ENCODE measurements at places on chromosomes 16 and 17. TPM values are rescaled to one million over a fixed set of nuclear protein-coding genes. Genes with fewer than 3 reads are reported as not detected.

CCDC144A gene
- total RNA-seq, result 13.8 TPM

MPP3 gene
- total RNA-seq, result 2.7 TPM

PDIA2 gene
- 0.15 TPM for total RNA-seq

TP53TG3F gene
- not detected for total RNA-seq

MLX gene
- 37.0 TPM for total RNA-seq

CDH1 gene
- total RNA-seq, result 10.7 TPM

KRTAP9-1 gene
- total RNA-seq, result not detected

SREBF1 gene
- 190 TPM for total RNA-seq

MTHFSD gene
- total RNA-seq, result 23.9 TPM

TMC8 gene
- 2.4 TPM for total RNA-seq

UTP18 gene
- total RNA-seq, result 37.4 TPM

HS3ST3A1 gene
- total RNA-seq, result 4.1 TPM

DYNLRB2 gene
- total RNA-seq, result 4.3 TPM

GRCh38 chr17:83075270-83075880 is 4.0 kb upstream of the METRNL start:
- no peak for DNase-seq

DNA sequence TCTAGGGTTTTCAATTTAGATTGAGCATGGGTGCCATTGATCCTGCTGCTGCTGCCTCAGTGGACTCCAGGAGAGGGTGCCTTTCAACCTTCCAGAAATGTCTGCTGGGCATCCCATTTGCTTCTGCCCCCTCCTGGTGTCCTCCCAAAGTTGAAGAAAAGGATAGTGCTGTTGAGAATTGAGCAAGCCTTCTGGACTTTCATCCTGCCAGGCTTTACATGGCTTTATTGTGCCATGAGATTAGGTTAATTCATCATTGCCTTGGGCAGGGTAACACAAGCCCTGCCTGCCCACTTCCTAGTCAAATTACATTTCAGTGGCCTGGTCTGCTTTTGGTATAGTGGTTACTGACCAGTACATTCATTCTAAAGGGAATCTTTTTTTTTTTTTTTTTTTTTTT is 17.9 kb upstream of the TANGO6 start:
- no peak for DNase-seq

DNA sequence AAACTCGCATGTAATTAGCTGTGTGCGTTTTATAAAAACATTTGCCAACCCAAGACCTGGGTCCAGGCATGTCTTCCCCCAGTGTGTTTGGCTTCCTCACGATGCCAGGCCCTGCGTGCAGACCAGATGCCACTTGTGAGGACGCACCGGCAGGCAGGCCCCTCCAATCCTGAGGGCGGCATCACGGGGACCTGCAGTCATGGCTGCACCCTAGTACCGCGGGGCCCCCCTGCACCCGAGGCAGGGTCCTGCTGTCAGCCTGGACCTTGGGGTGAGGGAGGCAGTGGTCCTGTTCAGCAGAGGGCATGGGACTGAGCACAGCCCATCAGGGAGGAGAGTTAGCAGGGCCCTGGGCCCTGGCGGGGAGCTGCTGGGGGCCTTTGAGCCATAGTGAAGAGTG is 55.3 kb upstream of the ZNF750 start:
- no peak for DNase-seq

DNA sequence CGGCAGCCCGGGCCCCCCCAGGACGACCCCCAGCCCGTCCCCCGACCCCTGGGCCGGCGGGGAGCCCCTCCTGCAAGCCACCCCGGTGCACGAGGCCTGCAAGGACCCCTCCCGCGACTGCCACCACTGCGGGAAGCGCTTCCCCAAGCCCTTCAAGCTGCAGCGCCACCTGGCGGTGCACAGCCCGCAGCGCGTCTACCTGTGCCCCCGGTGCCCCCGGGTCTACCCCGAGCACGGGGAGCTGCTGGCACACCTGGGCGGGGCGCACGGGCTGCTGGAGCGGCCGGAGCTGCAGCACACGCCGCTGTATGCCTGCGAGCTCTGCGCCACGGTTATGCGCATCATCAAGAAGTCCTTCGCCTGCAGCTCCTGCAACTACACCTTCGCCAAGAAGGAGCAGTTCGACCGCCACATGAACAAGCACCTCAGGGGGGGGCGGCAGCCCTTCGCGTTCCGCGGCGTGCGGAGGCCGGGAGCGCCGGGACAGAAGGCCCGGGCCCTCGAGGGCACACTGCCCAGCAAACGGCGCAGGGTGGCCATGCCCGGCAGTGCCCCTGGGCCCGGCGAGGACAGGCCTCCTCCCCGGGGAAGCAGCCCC is 15.6 kb upstream of the ZFPM1 start:
- peak; percentile 71 for DNase-seq

DNA sequence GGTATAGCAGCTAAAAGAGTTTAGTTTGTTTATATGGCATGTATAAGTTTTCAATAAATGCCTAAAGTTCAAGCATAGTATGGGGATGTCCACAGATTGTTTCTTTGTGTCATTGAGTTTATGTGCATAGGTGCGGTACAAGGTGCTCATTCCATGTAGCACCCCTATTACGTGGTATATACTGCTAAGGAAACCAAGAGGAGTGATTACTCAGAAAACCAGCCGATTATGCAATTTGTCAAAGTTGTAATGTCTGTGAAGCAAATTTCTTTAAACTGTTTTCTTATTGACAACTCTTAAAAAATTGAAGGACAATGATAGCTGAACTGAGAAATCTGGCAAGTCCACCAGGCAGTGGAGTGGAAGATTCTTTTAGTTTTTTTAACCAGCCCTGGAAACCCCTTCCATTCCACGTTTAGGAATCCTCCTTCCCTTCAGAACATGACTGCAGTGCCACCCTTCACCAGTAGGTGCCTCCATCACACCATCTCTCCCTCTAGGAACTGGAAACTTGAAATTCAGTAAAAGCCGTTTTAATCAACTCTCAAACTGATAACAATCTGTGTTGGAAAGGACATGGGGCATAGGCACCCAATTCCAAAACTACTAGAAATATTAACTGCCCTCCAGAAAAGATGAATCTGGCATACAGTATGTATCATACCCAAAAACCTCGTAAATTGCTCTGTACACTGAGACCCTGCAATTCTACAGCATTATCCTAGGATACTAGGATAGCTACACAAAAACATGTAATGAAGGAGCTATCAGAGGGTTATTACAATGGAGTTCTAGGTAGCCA is 43.5 kb downstream of the REXO5 start:
- DNase-seq, result peak; percentile 50

DNA sequence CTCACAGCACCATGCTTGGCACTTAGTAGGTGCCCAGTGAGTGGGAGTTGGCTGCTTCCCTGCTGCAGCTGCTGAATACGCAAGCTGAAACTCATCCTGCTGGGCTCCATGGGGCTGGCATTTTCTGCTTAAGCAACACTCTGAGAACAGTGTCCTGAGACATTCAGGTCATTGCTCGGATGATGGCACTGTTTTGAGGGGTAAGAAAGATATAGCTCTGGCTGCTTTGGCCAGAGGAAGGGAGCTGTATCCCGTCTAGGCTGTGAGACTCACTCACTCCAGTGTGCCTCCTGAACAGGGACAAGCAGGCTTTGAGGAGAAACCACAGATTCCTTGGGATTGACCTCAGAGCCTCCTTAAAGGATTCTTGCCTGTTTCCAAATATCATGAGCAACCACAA is 120.5 kb downstream of the CLEC16A start:
- no peak for DNase-seq

GRCh38 chr16:66369055-66369592 is 2.6 kb downstream of the CDH5 start:
- DNase-seq, result no peak

DNA sequence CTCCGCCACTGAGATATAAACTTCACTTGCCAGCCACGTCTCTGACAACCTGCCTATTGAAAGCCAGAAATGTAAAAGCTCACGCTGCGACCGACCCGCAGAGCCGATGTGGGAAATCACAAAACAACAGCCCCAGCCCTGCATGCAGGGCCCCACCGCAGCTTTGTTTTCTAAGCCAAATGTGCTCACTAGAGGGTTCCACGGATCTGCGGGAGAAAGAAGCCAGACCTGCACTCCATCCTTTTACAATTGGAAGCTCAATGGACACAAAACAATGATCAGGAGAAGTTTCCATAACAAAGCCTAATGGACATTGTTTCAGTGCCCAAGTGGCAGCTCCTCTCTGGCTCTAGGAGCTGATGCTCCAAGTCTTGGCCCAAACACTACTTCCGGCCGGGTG is 33.1 kb downstream of the WIPI1 start:
- no peak for DNase-seq

DNA sequence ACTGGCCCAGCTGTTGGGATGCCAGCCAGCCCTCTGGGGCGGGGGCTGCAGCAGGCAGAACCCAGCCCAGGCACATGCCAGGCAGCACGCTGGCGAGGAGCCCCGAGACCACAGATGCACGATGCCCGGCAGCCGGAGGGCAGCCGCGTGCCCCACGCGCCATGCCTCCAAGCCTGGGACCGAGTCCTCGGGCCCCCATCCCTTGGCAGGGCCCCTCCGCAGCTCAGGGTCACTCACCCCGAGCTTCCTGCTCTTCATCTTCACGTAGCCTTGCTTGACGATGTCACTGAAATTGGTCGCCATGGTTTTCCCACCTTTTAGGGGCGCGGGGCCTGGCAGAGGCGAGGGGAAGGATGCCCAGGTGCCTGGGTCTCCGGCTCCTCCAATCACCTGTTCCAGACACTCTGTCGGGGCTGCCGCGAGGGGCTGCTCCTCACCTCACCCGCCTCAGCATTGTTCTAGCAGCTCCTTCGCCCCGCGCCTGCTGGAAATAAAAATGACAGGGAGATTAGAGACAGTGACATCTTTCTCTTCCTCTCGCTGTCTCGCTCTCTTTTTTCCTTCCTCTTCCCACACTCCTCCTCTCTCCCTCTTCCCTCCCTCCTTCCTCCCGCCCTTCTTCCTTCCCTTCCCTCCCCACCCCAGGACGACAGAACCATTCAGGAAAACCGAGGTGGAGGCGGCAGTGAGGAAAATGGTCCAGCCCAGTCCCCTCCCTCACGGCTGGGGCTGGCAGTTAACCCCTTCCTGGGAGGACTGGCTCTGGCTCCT is 6.9 kb downstream of the DOK4 start:
- DNase-seq, result peak; percentile 54

GRCh38 chr16:30076276-30076791 is 540 bp downstream of the PPP4C start:
- no peak for DNase-seq

GRCh38 chr17:48022901-48023300 is 14.7 kb downstream of the COPZ2 start:
- no peak for DNase-seq

DNA sequence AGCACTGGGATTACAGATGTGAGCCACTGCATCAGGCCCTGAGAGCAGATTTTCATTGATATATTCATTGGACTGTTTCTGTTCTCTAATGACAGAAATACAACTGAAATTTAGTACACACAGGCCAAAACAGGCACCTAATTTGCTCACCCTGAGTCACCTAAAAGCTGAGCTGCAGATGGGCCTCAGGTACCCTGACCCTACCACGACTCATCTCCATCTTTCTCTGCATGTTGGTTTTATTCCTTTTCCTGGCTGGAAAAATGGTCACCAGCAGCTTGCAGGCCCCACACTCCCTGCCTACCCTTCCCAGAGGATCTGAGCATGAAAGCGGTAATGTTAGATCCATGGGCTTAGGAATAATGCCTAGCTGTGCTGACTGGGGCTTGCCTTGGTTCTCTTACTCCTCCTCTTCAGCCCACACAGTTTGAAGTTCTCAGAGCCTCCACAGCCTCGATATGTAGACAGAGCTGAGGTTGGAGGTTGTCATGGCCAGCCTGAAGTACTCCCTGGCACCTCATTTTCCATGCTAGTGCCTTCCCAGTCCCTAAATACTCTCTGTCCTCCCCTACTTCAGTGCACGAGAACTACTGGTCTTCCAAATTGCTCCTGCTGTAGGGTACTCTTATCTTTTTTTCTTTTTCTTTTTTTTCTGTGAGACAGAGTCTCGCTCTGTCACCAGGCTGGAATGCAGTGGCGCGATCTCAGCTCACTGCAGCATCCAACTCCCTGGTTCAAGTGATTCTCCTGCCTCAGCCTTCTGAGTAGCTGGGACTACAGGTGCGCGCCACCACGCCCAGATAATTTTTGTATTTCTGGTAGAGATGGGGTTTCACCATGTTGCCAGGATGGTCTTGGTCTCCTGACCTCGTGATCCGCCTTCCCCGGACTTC is 51.1 kb downstream of the CENPV start:
- DNase-seq, result no peak

- DNase-seq, result no peak
These were observed 32.6 kb upstream of the KSR1 start for GRCh38 chr17:27423651-27424050.
